ENCODE measurements at places on chromosomes 12 and 14. TPM values are rescaled to one million over a fixed set of nuclear protein-coding genes. Genes with fewer than 3 reads are reported as not detected.
A peak's percentile ranks its signal among the peaks of the same experiment; 100 is the strongest.

Gene SMCO2
- total RNA-seq = not detected

DNA sequence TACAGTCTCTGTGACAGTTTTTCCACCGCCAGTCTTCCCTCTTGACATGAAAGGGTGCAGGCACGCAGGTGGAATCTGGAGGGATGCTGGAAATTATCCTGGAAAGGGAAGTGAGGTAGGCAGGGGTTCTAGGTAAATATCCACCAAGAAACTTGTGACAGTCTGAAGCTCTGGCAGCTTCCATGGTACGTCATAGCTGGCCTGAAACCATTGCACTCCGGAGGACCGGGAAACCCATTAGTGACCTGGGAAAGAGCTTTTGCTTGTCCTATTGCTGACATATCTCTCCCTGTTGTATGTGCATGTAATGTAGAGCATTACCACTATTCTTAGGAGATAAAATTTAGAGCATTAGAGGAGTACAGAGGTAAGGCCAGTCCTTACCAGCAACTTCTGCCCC is 275.9 kb downstream of the EGLN3 start:
- no peak for DNase-seq
- H3K4me1 ChIP-seq = peaks cover 39% of the 10 kb centered on the region
- H3K4me3 ChIP-seq = no peak overlapping the region
- H3K27me3 ChIP-seq = no peaks in the 10 kb centered on the region
- H3K36me3 ChIP-seq = no peaks in the 10 kb centered on the region
- H3K27ac ChIP-seq = no peak overlapping the region

Gene SPIC
- not detected for total RNA-seq

DNA sequence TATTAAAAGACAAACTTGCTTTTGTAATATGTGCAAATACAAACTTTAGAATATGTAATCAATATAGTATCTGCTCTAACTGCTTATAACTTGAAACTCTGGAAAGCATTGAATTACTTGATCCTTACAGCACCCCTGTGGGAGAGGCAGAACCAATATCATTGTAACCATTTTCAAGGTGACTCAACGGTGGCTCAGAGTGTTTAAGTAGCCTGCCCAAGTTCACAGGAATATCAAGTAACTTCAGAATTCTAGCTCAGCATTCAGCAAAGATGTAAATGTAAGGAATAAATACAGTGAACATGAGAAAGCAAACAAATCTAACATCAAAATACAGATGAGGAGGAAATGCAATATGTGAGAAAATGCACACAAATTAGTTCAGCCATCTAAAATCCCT is 264.6 kb downstream of the NELL2 start:
- H3K27me3 ChIP-seq = no peaks in the 10 kb centered on the region
- H3K4me1 ChIP-seq = no peaks in the 10 kb centered on the region
- no peak for DNase-seq
- no peak overlapping the region for H3K4me3 ChIP-seq
- no peaks in the 10 kb centered on the region for H3K36me3 ChIP-seq
- no peak overlapping the region for H3K27ac ChIP-seq

GRCh38 chr12:46960681-46961080 is 118.7 kb upstream of the PCED1B start:
- H3K36me3 ChIP-seq = peaks cover 2% of the 10 kb centered on the region
- no peaks in the 10 kb centered on the region for H3K27me3 ChIP-seq
- H3K4me3 ChIP-seq = no peak overlapping the region
- no peak for DNase-seq
- peaks cover 24% of the 10 kb centered on the region for H3K4me1 ChIP-seq

Gene CD9
- 84.5 TPM for total RNA-seq

DNA sequence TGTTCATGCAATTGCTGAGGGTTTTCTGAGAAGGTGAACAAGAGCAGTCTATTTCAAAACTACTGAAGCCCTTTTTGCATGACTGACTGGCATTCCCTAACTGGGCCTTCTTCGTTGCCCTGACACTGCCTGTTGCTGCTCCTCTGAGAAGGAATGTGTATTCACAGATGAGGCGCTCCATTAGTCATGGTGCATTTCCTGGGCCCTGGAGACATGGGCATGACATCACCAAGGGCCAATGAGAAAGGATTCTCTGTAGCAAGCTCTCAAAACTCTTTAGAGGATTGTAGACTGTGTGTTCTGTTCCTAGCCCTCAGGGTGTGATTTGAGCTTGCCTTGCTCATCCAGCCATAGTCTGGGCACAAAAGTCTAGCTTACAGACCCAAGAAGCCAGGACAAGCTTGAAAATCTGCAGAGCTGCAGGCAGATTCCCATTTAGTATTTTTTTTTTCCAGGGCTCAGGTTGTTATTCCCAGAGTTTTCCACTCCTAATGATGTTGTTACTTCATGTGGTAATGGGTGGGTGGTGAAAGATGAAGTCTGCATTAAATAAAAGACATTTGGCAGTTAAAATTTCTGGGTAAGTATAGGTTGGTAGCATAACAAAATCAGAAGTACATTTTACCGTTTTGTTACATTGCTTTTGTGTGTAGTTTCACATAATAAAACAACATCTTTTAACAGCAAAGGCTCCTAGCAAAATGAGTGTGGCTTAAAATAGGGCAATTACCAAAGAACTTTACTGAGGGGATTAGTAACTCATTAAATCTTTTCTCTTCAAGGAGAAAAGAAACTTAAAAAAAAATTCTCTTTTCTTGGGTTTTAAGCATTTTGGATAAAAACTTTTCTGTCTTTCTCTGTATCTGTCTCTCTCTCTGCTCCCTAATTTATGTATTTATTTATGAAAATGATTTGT is 318.4 kb downstream of the RAD51B start:
- peak overlapping the region; percentile 98 for H3K27ac ChIP-seq
- peak; percentile 89 for DNase-seq
- H3K27me3 ChIP-seq = no peaks in the 10 kb centered on the region
- no peaks in the 10 kb centered on the region for H3K36me3 ChIP-seq
- peaks cover 73% of the 10 kb centered on the region for H3K4me1 ChIP-seq
- no peak overlapping the region for H3K4me3 ChIP-seq

DNA sequence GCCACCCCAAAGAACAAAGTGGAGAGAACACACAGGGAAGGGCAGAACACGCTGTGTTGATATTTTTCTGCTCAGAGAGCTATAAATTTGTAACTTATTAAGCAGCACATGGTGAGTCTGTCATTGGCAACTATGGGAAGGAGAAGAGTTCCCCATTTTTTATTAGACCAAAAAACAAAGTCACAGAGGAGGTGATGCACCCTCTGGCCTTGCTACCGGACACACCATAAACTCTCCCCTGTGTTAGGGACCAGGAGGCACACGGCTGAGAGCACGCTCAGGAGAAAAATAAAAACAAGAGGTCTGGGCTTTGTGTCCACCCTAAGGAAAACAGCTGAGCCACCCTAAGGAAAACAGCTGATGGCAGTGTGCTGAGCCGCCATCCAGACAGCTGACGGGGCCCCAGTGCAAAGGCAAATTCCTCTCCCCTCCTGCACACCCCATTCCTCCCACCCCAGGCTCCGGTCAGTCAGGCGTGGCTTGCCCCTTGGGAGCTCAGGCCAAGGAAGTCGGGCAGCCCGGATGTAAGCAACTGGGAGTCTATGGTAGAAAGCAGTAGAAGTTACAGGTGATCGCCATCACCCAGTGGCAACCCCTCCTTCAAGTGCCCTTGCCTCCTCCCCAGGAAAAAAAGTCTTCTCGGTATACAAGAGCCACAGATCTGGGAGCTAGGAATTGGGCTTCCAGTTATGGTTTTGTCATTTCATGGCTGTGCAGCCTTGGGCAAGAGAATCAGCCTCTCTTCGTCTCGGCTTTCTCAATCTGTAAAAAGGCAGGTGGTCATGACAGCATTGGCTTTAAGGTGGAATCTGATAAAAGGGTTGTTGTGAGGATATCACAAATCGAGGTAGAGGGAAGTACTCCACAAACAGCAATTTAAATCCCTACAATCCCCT is 2.4 kb downstream of the PXN start:
- H3K27ac ChIP-seq = peak overlapping the region; percentile 64
- no peaks in the 10 kb centered on the region for H3K27me3 ChIP-seq
- H3K4me3 ChIP-seq = peak overlapping the region; percentile 88
- H3K36me3 ChIP-seq = no peaks in the 10 kb centered on the region
- peaks cover 53% of the 10 kb centered on the region for H3K4me1 ChIP-seq

DNA sequence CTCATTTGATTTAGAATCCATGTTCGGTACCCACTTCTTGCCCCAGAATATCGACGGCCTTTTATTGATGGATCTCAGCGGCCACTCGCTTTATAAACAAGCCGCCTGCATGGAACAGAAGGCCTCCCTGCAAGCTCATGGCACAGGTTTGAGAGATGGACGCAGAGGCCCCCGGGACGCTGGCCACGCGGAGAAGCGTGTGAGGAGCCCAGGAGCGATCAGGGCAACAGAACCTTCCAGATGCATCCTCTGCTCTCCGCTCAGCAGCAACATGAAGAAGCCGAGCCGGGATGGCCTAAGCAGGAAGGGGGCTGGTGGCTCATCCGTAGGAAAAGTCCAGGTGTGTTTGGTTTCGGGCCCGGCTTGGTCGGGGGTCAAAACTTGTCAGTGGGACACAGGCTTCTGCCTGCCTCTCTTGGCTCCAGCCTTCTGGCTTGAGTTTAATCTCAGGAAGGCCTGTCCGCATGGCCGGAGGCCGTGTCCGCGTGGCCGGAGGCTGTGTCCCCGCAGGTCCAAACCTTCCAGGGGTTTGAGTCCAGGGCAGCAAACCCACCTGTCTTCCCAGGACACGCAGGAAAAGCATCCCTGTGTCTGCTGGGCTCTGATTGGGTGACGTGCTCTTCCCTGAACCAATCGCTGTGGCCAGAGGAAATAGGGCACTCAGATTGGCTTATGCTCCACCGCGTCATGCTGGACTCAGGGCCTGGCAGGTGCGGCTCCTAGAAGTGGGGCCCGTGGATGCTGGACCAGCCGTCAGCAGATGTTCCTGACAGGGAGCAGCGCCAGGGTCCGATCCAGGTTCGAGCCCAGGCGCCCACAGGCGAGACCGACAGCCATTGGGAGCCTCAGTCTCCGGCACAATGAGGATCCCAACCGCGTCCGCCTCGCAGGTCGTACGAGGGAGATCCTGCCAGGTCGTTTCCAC is 65.0 kb downstream of the GALNT9 start:
- no peak overlapping the region for H3K27ac ChIP-seq
- H3K4me3 ChIP-seq = no peak overlapping the region
- DNase-seq = no peak
- H3K4me1 ChIP-seq = peaks cover 4% of the 10 kb centered on the region
- H3K27me3 ChIP-seq = peaks cover 12% of the 10 kb centered on the region

- H3K4me1 ChIP-seq = peaks cover 14% of the 10 kb centered on the region
- H3K27me3 ChIP-seq = no peaks in the 10 kb centered on the region
- DNase-seq = no peak
- H3K27ac ChIP-seq = peak overlapping the region; percentile 12
- H3K4me3 ChIP-seq = no peak overlapping the region
- H3K36me3 ChIP-seq = no peaks in the 10 kb centered on the region
Observed at GRCh38 chr14:61934385-61934784, 172.2 kb downstream of the SNAPC1 start.

DNA sequence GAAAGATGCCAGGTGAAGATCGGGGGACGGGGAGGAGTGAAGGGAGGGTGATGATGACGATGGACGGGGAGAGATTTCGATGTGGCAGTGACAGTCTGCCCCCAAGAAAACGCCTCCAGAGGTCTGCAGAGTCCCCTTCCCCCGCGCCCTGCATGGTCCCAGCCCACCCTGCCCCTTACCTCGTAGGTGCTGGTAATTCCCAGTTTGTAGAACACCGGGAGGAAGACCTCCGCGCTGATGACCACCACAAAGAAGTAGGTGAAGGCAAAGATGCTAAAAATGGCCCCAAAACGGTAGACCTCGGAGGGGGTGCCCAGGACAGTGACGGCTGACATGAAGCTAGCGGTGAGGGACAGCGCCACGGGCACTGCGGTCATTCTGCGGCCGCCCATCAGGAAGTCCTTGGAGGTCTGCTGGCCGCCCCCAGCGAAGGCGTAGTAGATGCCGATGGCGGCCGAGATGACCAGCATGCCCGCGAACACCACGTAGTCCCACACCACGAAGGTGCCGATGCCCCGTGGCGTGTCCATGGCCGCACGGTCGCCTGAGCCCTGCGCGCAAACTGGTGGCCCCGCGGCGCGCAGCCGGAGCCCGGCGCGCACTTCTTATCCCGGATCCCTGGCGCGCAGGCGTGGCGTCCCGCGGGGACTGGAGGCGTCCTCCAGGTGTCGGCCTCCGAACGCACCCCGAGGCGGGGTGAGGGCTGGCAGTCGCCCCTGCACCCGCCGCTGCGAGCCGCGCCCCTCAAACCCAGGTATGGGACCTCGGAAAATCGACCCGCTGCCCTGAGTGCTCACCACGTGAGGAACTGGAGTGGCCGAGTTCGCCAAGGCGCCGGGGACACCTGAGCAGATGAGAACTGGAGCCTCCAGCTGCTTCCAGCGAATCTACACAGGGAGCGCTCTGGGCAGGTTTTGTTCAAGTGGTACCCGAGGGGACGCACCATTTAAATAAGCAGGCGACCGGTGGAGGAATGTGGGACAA is at the start of gene SLC5A8:
TSS of gene SLC5A8 (minus strand) at position 920 of the 984 bp plus-strand sequence. CDS start at position 530, 390 bp downstream.
- no peaks in the 10 kb centered on the region for H3K4me1 ChIP-seq
- no peak within 1 kb of the TSS for H3K4me3 ChIP-seq
- H3K27ac ChIP-seq = no peak within 1 kb of the TSS
- no peak for DNase-seq
- H3K36me3 ChIP-seq = no peaks in the 10 kb centered on the region

Gene PTPRQ
- total RNA-seq = 0.35 TPM

DNA sequence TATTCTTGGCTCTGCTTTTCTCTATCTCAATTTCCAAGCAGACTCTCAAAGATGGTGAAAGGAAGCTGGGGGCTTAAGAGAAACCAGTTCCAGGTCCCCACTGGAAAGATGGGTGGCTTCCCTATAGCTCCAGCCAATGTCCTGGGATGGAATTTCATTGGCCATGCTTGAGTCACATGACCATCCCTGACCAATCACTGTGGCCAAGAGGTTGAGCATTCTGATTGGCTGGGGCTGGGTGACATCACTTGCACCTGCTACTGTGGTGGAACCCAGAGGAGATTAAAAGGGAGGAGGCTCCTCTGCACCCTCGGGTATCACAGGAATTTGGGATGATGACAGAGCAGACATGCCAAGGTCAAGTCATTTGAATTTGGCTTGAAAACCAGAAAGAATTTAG is 436.5 kb downstream of the TMEM132D start:
- H3K4me1 ChIP-seq = no peaks in the 10 kb centered on the region
- no peak overlapping the region for H3K27ac ChIP-seq
- no peaks in the 10 kb centered on the region for H3K27me3 ChIP-seq
- no peak for DNase-seq
- H3K4me3 ChIP-seq = no peak overlapping the region

Gene WNT1
- total RNA-seq = not detected

Gene TRHDE
- 0.21 TPM for total RNA-seq

Gene OTOGL
- 0.21 TPM for total RNA-seq

- no peaks in the 10 kb centered on the region for H3K36me3 ChIP-seq
- H3K27ac ChIP-seq = no peak overlapping the region
- no peaks in the 10 kb centered on the region for H3K4me1 ChIP-seq
- no peak overlapping the region for H3K4me3 ChIP-seq
- DNase-seq = no peak
- peaks cover 53% of the 10 kb centered on the region for H3K27me3 ChIP-seq
Observed at GRCh38 chr12:52587563-52587962, 13.7 kb downstream of the KRT72 start.
